Fibroblast of villous mesenchyme (primary cell): ENCODE measurements at places on chromosomes 6 and 20.
A peak's percentile ranks its signal among the peaks of the same experiment; 100 is the strongest.

DNA sequence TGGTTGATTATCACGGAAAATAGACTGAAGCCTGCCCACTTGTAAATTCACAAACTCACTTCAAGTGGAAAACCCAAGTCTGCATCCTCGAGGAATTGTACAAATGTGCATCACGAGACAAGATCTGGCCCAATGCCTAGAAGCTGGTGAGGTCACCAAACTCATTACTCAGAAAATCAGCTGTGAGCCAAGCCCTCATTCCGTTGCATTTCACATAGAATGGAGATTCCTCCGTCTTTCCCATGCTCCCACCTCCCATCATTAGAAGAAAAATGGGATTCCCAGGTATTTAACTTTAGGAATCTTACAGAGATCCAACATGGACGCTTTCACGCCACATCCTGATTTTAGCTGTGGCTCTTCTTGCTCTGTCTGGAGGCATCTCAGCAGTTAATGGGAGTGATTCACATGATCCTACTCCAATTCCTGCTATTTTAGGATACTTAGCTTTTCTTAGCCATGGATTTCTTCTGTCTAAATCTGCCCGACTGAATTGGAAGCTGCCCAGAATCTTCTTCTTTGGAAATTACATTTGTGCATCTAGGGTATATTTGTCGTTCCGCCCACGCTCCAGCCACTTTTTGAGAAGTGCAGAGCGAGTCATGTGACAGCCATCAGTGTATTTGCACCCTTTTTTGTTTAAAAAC lies 68.7 kb upstream of the STMND1 start:
- DNase-seq, result peak; percentile 92

- no peak for DNase-seq
Measured at GRCh38 chr20:42941629-42942028, 248.1 kb downstream of the PTPRT start.

DNA sequence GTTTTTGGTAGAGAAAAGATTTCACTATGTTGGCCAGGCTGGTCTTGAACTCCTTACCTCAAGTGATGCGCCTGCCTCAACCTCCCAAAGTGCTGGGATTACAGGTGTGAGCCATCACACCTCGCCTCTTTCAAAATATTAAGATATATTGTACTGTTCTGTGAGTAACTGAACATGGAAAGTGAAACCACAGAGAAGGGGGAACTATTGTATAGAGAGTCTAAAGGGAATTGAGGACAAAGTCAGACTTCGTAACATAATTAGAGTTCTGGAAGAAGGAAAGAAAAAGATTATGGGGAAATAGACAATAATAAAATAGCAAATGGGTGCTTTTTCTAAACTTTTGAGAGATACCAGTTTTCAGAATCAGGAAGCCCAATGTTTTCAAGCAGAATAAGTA lies 17.4 kb upstream of the AKAP7 start:
- no peak for DNase-seq

GRCh38 chr20:40738976-40739375 lies 49.9 kb upstream of the MAFB start:
- DNase-seq, result no peak

DNA sequence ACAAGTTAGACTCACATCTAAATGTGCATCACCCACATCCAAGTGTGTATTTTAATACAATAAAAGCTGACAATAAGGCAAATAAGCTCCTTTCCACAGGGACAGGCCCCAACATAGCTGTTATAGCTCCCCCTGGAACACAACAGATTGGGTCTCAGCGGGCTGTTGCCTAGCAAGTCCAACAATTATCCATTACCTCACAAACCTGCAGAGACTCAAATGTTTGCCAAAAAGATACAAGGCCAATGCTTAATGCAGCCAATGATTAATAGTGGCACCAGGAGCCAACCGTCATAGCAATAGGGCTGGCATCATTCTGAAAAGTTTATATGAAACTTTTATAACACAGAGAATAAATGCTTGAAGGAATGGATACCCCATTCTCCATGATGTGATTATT lies 35.7 kb downstream of the EPB41L2 start:
- no peak for DNase-seq

DNA sequence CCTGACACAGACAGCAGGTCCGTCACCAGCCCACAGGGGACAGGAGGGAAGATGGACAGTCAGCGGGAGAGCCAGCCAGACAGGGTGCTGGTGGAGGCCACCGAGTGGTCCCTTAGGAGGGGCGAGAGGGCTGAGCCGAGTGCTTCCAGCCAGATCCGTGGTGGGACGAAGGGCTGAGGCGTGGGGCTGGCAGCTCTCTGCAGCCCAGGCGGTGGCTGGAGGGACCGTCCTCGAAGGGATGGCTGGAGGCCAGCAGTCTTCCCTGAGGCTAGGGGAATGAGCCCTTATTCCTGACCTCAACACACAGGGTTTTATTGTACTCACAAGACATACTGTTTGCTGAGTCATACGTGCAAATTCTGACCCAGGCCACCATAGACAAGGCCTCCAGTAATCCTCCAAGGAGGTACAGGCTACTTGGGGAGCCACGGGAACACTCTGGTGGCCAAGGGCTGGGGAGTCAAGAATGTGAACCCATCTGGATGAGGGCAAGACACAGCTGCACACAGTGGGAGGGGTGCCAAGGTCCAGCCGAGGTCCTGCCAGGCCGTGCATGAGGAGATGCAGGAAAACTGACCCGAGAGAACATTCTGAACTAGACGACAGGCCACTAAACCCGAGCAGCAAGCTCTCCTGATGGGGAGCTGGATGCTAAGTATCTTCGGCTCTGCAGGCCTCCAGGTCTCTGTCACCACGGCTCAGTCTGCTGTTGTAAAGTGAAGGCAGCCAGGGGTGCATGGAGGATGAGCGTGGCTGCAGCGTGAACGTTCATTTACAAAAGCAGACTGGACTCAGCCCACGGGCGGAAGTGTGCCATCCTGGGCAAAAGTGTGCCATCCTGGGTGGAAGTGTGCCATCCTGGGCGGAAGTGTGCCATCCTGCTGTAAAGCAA lies 242.5 kb downstream of the TTLL2 start:
- no peak for DNase-seq

- DNase-seq, result no peak
Measured at GRCh38 chr6:44685213-44685612, 297.7 kb downstream of the CDC5L start.

GRCh38 chr20:9036593-9036992 lies 32.3 kb upstream of the PLCB4 start:
- no peak for DNase-seq
